Activated naive CD8-positive, alpha-beta T cell treated with anti-CD3 and anti-CD28 coated beads, Interleukin-2, amount 50 U/mL, for 24 hours (primary cell): ENCODE measurements at places on chromosomes 1 and 21.

DNA sequence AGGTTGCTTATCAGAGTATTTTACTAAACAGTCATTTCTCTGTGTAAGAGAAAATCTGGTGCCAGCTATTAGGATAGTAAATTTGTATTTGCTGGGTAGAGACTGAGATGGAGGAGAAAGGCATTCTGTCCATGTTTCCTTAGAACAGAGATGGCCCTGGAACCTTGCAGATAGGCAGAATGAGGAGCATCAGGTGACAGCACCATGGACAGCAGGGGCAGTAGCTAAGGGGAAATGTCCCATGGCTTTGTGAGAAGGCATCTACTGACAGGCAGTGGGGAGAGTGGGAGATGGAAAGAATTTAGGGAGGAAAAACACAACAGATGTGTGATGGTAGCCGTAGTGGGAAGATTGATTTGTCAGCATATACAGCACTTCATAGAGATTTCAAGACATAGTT is 105.0 kb downstream of the PRRX1 start:
- peaks cover 4% of the 10 kb centered on the region for H3K27me3 ChIP-seq
- DNase-seq, result no peak
- no peak overlapping the region for H3K27ac ChIP-seq
- H3K4me1 ChIP-seq, result no peaks in the 10 kb centered on the region
- no peaks in the 10 kb centered on the region for H3K36me3 ChIP-seq

DNA sequence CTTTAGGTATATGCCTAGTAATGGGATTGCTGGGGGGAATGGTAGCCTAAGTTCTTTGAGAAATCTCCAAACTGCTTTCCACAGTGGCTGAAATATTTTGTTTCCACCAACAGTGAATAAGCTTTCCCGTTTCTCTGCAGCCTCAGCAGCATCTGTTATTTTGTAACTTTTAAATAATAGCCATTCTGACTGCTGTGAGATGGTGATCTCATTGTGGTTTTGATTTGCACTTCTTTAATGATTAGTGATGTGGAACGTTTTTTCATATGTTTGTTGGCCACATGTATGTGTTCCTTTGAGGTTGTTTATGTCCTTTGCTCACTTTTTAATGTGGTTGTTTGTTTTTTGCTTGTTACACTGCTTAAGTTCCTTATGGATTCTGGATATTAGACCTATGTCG is 237.4 kb downstream of the CENPF start:
- H3K4me1 ChIP-seq, result no peaks in the 10 kb centered on the region
- no peak for DNase-seq
- H3K27ac ChIP-seq, result no peak overlapping the region

- no peaks in the 10 kb centered on the region for H3K36me3 ChIP-seq
- DNase-seq, result peak; percentile 12
- H3K4me1 ChIP-seq, result no peaks in the 10 kb centered on the region
- peaks cover 42% of the 10 kb centered on the region for H3K27me3 ChIP-seq
These were observed 106.5 kb downstream of the SLC16A1 start for GRCh38 chr1:112849425-112850033.

DNA sequence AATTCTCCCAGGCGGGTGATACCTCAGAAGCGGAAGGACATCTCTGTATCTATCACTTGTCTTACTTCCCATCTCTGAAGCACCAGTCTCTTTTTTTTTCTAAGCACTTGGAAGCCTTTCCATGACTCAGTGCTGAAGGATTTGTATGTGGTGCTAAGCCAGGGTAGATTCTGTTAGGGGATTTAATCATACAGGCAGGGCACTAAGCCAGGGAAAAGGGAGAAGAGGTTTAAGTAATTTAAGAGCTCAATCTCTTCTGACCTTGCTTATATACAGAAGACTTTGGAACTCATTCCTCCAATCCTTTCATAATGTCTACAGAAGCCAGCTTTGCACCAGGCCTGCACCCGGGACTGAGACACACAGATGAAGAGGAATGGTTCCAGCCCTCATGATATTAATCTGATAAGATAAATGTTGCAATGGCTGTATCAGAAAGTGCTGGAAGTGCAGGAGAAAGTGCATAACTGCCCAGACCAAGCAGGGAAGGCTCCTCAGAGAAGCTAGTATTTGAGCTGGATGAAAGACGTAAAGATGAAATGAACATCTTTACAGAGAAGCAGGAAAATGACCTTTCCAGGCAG is 11.0 kb downstream of the FAM163A start:
- no peaks in the 10 kb centered on the region for H3K36me3 ChIP-seq
- peaks cover 15% of the 10 kb centered on the region for H3K27me3 ChIP-seq

DNA sequence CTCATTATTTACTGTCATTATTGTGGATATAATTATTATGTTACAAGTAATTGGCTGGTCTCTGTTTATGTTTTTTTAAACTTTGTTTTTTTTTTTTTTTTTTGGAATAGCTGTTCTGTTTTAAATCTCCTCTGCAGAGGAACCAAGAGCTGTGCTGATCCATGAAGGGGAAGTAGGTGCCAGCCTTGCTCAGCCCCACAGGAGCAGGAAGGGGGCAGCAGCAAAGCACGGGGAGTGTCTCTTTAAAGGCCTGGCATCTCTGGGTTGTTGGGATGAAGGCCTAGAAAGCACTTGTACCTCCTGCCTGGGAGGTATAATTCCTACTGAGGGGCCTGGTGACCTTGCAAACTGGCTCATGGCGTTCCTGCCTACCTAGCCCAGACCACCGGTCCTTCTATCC is 2.5 kb upstream of the GRHL3 start:
- H3K36me3 ChIP-seq, result no peaks in the 10 kb centered on the region
- H3K4me3 ChIP-seq, result no peak overlapping the region
- H3K4me1 ChIP-seq, result peaks cover 30% of the 10 kb centered on the region
- no peak for DNase-seq
- H3K27me3 ChIP-seq, result peaks cover 66% of the 10 kb centered on the region

GRCh38 chr1:218401441-218401997 is 56.4 kb downstream of the TGFB2 start:
- H3K4me1 ChIP-seq, result no peaks in the 10 kb centered on the region
- H3K27ac ChIP-seq, result no peak overlapping the region
- H3K27me3 ChIP-seq, result peaks cover 4% of the 10 kb centered on the region
- no peaks in the 10 kb centered on the region for H3K36me3 ChIP-seq
- no peak for DNase-seq
- no peak overlapping the region for H3K4me3 ChIP-seq

DNA sequence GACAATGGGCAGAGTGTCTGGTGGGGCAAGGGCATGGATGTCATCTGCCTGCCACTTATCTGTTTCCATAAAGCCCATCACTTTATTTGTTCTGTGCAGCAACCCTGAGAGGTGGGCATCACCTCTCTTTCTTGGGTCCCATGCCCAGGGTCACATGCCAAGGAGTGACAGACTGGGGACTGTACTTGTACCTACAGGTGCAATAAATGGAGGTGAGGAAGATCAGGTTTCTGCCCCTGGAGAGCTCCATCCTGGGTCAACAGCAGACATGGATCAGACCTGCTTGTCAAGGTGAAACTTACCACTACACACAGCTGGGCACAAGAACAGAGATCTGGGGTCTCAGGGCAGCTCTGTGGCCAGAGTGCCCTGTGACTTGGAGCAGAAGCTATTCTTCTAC is 18.4 kb upstream of the PRDM16 start:
- no peak overlapping the region for H3K4me3 ChIP-seq
- H3K36me3 ChIP-seq, result peaks cover 3% of the 10 kb centered on the region
- H3K27me3 ChIP-seq, result peaks cover 12% of the 10 kb centered on the region
- no peak overlapping the region for H3K27ac ChIP-seq
- no peak for DNase-seq
- no peaks in the 10 kb centered on the region for H3K4me1 ChIP-seq

DNA sequence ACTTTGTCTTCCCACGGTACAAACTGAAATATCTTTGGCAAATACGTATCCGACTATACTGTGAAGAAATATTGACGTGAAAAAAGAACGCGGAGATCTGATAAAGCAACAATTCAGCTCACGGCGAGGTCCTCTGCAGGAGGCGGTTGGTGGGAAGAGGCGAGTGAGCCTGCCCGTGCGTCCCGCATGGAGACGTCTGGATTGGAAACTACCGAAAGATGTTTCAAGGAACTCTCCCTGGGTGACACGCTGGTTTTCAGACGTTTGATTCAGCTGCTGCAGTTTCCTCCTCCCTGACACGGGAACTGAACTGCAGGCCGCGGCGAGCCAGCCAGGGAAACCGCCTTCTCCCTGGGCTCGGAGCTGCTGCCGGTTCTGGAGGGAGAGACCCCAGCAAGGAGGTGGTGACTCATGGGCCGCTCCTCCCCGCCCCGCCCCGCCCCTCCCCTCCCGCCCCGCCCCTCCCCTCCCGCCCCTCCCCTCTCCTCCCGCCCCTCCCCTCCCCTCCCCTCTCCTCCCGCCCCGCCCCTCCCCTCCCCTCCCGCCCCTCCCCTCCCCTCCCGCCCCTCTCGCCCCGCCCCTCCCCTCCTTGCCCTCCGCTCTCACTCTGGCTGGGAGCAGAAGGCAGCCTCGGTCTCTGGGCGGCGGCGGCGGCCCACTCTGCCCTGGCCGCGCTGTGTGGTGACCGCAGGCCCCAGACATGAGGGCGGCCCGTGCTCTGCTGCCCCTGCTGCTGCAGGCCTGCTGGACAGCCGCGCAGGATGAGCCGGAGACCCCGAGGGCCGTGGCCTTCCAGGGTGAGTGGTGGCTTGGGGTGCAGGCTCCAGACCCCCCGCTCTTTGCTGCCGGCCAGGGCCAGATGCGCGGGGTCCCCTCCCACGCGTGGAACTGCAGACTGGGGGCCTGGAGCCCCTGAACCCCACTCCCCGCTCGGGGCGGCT is at the start of gene COL6A1:
COL6A1 (plus strand) TSS at position 620 of the 941 bp plus-strand sequence; CDS start at position 701, 81 bp downstream.
- peak; percentile 64 for DNase-seq
- H3K4me1 ChIP-seq, result peaks cover 13% of the 10 kb centered on the region
- peaks cover 7% of the 10 kb centered on the region for H3K27me3 ChIP-seq
- peaks cover 4% of the 10 kb centered on the region for H3K36me3 ChIP-seq
- H3K4me3 ChIP-seq, result peak within 1 kb of the TSS; percentile 52

- H3K4me3 ChIP-seq, result peak overlapping the region; percentile 49
- no peaks in the 10 kb centered on the region for H3K36me3 ChIP-seq
- peaks cover 2% of the 10 kb centered on the region for H3K4me1 ChIP-seq
These were observed 831 bp downstream of the TMEM52 start for GRCh38 chr1:1917995-1918900.

- no peak for DNase-seq
- H3K27me3 ChIP-seq, result no peaks in the 10 kb centered on the region
- no peaks in the 10 kb centered on the region for H3K36me3 ChIP-seq
- peak overlapping the region; percentile 3 for H3K4me3 ChIP-seq
- peak overlapping the region; percentile 16 for H3K27ac ChIP-seq
- H3K4me1 ChIP-seq, result peaks cover 100% of the 10 kb centered on the region
These were observed 110.9 kb downstream of the RUNX1 start for GRCh38 chr21:34938089-34938764.

GRCh38 chr1:168861421-168862004 is 132.5 kb upstream of the DPT start:
- no peak for DNase-seq
- no peaks in the 10 kb centered on the region for H3K4me1 ChIP-seq
- H3K27me3 ChIP-seq, result no peaks in the 10 kb centered on the region
- H3K27ac ChIP-seq, result no peak overlapping the region
- peaks cover 1% of the 10 kb centered on the region for H3K36me3 ChIP-seq

GRCh38 chr21:46250146-46250725 is 21.7 kb upstream of the LSS start:
- H3K27me3 ChIP-seq, result no peaks in the 10 kb centered on the region
- H3K27ac ChIP-seq, result no peak overlapping the region
- no peak overlapping the region for H3K4me3 ChIP-seq
- peaks cover 71% of the 10 kb centered on the region for H3K36me3 ChIP-seq
- no peak for DNase-seq

DNA sequence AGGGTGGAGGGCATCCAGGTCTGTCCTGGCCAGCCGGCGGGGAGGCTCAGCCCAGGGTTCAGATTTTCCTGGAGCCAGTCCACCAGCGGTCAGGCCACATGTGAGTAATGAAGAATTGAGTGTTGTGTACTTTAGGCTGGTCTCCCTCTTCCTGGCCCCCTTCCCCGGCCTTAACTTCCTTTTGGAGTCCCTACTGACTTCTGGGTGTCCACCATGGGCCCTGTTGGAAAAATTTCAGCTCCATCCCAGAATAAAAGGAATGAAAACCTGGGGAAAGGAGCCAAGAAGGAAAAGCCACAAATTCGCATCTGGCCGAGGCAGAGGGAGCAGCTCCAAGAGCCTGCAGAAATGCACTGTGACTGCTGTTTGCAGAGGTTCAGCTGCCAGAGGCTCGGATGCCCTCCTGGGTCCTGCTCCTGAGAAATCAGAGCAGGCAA is 35.5 kb upstream of the HHAT start:
- no peak for DNase-seq
- H3K27me3 ChIP-seq, result peaks cover 42% of the 10 kb centered on the region
- no peaks in the 10 kb centered on the region for H3K36me3 ChIP-seq
- H3K4me1 ChIP-seq, result peaks cover 5% of the 10 kb centered on the region
- H3K27ac ChIP-seq, result no peak overlapping the region
- H3K4me3 ChIP-seq, result no peak overlapping the region

GRCh38 chr1:2135441-2135841 is 59.1 kb downstream of the FAAP20 start:
- H3K27ac ChIP-seq, result no peak overlapping the region
- H3K36me3 ChIP-seq, result no peaks in the 10 kb centered on the region
- no peak for DNase-seq
- H3K4me1 ChIP-seq, result peaks cover 21% of the 10 kb centered on the region
- no peaks in the 10 kb centered on the region for H3K27me3 ChIP-seq

- no peak overlapping the region for H3K4me3 ChIP-seq
- H3K4me1 ChIP-seq, result no peaks in the 10 kb centered on the region
- no peak overlapping the region for H3K27ac ChIP-seq
- no peaks in the 10 kb centered on the region for H3K27me3 ChIP-seq
- DNase-seq, result no peak
These were observed 112.0 kb upstream of the LRRC7 start for GRCh38 chr1:69455718-69456117.

- H3K27me3 ChIP-seq, result peaks cover 23% of the 10 kb centered on the region
- H3K4me1 ChIP-seq, result peaks cover 20% of the 10 kb centered on the region
- no peaks in the 10 kb centered on the region for H3K36me3 ChIP-seq
- H3K27ac ChIP-seq, result no peak overlapping the region
These were observed 3.3 kb upstream of the C2CD2 start for GRCh38 chr21:41956926-41957729.

GRCh38 chr1:182829285-182829932 is 9.7 kb upstream of the DHX9 start:
- no peak overlapping the region for H3K27ac ChIP-seq
- no peaks in the 10 kb centered on the region for H3K27me3 ChIP-seq
- no peak for DNase-seq
